ENCODE measurements at places on chromosomes 1 and 21. TPM values are rescaled to one million over a fixed set of nuclear protein-coding genes. Genes with fewer than 3 reads are reported as not detected.

The SGIP1 gene
- 11.1 TPM for total RNA-seq

The DMRTA2 gene
- 0.39 TPM for total RNA-seq

The TSACC gene
- total RNA-seq: not detected

The TMEM54 gene
- 85.3 TPM for total RNA-seq

The LDLRAD1 gene
- 3.4 TPM for total RNA-seq

The RPE65 gene
- total RNA-seq: not detected

The PTGER3 gene
- total RNA-seq: 2.4 TPM

The AMIGO1 gene
- 7.4 TPM for total RNA-seq

The FAM163A gene
- not detected for total RNA-seq

The NBPF12 gene
- total RNA-seq: 24.3 TPM

The DSCAM gene
- total RNA-seq: not detected

The PODN gene
- 50.9 TPM for total RNA-seq

The TRAPPC3 gene
- total RNA-seq: 66.4 TPM

The RASAL2 gene
- total RNA-seq: 59.0 TPM

GRCh38 chr1:163144418-163144817 is 58.3 kb downstream of the RGS5 start:
- no peaks in the 10 kb centered on the region for H3K4me1 ChIP-seq
- H3K36me3 ChIP-seq: no peaks in the 10 kb centered on the region
- H3K27me3 ChIP-seq: no peaks in the 10 kb centered on the region
- no peak overlapping the region for H3K4me3 ChIP-seq

DNA sequence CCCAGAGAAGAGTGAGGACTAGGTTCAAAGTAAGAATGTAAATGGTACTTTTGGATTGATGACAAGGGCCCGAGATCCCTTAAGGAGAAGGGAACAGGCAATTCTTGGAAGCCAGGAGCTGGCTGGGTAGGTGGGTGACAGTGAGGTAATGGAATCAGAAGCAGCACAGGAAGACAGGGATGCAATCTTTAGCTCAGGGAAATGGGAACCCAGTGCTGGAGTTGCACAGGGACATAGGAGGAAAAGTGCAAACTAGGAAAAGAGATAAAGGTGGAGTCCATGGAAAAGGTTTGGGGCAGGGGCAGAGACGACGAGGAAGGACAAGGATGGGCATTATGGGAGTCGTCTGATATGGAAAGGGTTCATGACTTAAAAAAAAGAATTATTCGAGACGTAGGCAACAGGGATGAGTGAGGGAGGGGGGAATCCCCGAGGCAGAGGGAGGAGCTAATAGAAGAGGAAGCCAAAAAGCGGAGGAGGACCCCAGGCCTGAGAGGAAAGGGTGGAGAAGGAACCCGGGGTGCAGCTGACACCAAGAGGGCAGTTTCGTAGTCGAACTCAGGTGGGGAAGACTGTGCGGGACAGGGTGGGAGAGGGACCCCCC is 495 bp downstream of the PI4KB start:
- H3K27ac ChIP-seq: peak overlapping the region; percentile 93
- H3K4me3 ChIP-seq: peak overlapping the region; percentile 77
- H3K27me3 ChIP-seq: no peaks in the 10 kb centered on the region

GRCh38 chr1:224489534-224490365 is 55.2 kb upstream of the WDR26 start:
- H3K4me1 ChIP-seq: peaks cover 5% of the 10 kb centered on the region
- H3K36me3 ChIP-seq: no peaks in the 10 kb centered on the region
- H3K27me3 ChIP-seq: no peaks in the 10 kb centered on the region
- H3K4me3 ChIP-seq: no peak overlapping the region
- H3K27ac ChIP-seq: no peak overlapping the region

- no peak overlapping the region for H3K4me3 ChIP-seq
- no peaks in the 10 kb centered on the region for H3K36me3 ChIP-seq
- H3K27me3 ChIP-seq: no peaks in the 10 kb centered on the region
These were observed 163.5 kb upstream of the RUNX1 start for GRCh38 chr21:35212393-35213127.

DNA sequence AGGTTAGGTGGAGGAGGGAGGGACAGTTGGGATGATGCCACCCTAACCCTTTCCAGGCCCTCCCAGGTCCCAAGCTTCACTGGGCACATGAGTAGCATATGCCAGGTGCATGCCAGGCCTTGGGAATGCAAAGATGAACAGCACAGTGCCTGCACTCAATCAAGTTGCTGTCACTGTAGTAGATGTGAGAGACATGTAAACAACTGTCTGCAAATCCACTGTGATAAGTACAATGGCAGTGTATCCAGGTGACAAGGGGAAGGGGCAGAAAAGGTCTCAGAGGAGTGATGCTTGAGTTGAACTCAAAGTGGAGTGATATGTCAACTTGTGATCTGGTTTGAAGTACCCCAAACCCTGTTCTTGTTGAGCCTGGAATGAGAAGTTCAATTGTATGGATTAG is 49.5 kb upstream of the LRRN2 start:
- no peak overlapping the region for H3K27ac ChIP-seq
- H3K36me3 ChIP-seq: no peaks in the 10 kb centered on the region
- H3K4me3 ChIP-seq: no peak overlapping the region
- DNase-seq: no peak

DNA sequence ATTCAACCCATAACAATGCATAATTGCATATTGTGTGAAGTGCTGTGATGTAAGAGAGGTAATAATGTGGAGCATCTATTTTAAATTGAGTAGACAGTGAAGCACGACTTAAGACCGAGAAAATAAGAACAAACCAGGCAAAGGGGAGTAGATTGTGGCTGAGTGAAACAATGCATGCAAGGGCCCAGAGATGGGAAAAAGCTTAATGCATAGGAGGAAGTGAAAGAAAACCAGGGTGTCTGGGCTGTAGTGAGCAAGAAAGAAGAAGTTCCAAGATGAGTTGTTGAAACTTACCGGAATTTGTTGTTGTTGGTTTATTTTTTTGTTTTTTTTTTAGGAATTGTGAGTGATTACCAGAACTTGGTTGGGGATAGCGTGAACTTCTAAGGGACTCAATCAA is 104.7 kb downstream of the SNX7 start:
- no peak for DNase-seq
- no peak overlapping the region for H3K27ac ChIP-seq
- H3K4me3 ChIP-seq: no peak overlapping the region

DNA sequence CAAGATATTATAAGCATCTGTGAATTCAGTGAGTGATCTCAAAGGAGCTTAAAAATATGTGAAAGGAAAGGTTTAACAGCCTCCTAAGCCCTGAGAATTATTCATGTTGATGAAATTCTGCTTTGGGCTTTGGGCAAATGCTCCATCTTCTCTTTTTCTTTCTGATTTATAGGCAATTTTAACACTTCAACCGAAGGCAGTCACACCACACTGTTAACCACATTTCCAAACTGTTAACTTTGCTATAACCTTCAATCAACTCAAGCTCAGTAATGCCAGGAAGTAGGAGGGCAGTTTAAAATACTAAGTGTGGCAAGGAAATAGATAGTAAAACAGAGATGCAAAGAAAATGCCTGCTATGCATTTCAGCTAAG is 54.4 kb upstream of the NEK7 start:
- no peaks in the 10 kb centered on the region for H3K4me1 ChIP-seq
- H3K27me3 ChIP-seq: no peaks in the 10 kb centered on the region
- DNase-seq: no peak
- no peak overlapping the region for H3K27ac ChIP-seq

DNA sequence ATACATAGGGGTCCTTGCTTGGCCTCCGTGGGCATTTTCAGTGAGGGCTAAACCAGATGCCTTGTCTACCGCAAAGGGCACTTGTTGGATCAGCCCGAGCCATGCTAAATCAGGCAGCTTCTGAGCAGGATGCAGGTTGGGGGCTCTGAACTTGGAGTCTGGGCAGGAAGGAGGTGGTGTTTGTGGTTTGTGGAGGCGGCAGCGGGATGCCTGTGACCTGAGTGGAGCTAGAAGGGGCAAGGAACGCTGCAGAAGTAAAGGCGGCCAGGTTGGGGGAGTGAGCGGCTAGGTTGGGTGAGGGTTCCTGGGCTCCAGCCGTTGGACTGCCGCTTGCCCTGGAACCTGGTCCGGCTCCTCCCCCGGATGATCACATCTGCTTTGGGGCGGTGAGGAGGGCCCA is 183.9 kb downstream of the CAMTA1 start:
- H3K36me3 ChIP-seq: no peaks in the 10 kb centered on the region
- no peaks in the 10 kb centered on the region for H3K4me1 ChIP-seq

GRCh38 chr1:200795156-200795555 is 56.5 kb downstream of the CAMSAP2 start:
- DNase-seq: no peak
- H3K27ac ChIP-seq: no peak overlapping the region
- H3K4me3 ChIP-seq: no peak overlapping the region
- no peaks in the 10 kb centered on the region for H3K27me3 ChIP-seq

DNA sequence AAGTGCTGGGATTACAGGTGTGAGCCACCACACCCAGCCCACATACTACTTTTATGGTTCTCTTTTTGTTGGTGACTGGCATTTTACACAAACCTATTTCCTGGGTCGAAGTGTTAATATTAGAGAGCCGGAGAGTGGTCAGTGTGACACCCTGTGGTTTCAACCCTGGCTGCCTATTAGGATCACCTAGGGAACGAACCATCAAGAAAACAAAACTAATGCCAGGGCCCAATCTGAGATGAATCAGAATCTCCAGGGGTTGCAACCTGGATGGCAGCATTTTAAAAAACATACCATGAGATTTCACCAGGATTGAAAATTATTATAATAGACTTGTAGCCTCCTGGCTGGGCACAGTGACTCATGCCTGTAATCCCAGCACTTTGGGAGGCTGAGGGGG is 6.1 kb downstream of the MRPS21 start:
- no peak for DNase-seq
- no peaks in the 10 kb centered on the region for H3K27me3 ChIP-seq
- peaks cover under 1% of the 10 kb centered on the region for H3K4me1 ChIP-seq
- peaks cover 5% of the 10 kb centered on the region for H3K36me3 ChIP-seq

DNA sequence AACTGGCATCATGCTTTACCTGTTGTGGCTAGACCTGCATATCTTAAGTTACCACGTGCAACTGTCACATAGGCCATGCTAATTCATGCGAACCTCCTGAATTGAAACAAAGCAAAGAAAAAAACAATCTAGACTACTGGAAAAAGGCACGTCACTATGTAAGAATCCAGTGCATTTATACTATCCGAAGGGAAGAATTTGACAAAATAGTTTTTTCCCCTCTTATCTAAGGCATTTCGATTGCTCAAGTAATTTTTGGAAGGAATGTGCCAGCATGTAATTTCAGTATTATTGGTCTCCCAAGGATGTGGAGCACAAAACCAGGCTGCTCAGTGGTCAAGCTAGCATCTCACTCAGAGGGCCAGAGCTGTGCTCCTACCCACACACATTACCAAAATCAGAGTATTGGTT is 31.5 kb upstream of the C1orf198 start:
- no peak overlapping the region for H3K4me3 ChIP-seq
- peaks cover 7% of the 10 kb centered on the region for H3K4me1 ChIP-seq
- DNase-seq: no peak
- H3K36me3 ChIP-seq: peaks cover 3% of the 10 kb centered on the region

GRCh38 chr1:233993651-233994050 is 89.2 kb downstream of the SLC35F3 start:
- no peak overlapping the region for H3K27ac ChIP-seq
- no peaks in the 10 kb centered on the region for H3K27me3 ChIP-seq
- no peaks in the 10 kb centered on the region for H3K36me3 ChIP-seq
- no peaks in the 10 kb centered on the region for H3K4me1 ChIP-seq

GRCh38 chr21:14526836-14527695 is 19.0 kb downstream of the SAMSN1 start:
- H3K36me3 ChIP-seq: no peaks in the 10 kb centered on the region
- DNase-seq: no peak
- H3K27ac ChIP-seq: no peak overlapping the region
- H3K4me1 ChIP-seq: peaks cover 2% of the 10 kb centered on the region

DNA sequence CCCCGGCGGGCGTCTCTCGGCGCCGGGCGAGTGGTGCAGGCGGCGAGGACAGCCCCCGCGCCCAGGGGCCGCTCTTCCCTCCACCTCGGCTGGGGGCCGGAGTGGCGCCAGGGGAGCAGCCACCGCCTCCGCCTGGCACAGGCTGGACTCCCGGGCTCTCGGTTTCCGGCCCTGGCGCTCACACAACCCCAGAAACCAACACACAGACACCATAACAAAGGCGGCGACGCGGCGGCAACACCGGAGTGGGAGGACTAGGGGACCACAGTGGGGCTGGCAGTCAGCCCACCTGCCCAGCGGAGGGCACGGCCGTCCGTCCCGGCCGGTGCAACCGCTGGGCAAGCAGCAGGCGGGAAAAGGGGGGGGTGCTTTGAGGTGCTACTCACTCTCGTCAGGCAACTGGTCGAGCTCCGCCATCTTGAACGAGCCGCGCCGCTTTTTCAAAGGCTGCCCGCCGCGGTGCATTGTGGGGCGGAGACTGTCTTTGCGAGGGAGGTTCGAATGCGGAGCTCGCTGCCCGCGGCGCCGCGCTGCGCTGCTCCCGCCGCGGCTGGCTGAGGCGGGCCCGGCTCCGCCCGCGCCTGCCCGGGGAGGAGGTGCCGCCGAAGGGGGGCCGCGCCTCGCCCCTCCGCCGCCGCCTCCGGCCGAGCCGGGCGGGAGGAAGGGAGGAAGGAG is at the start of gene LIN9:
LIN9 (minus strand) TSS at position 442 of the 675 bp plus-strand sequence; CDS start at position 417, 25 bp downstream.
- H3K27me3 ChIP-seq: no peaks in the 10 kb centered on the region
- H3K36me3 ChIP-seq: no peaks in the 10 kb centered on the region
- peak within 1 kb of the TSS; percentile 87 for H3K4me3 ChIP-seq
- peak; percentile 97 for DNase-seq

DNA sequence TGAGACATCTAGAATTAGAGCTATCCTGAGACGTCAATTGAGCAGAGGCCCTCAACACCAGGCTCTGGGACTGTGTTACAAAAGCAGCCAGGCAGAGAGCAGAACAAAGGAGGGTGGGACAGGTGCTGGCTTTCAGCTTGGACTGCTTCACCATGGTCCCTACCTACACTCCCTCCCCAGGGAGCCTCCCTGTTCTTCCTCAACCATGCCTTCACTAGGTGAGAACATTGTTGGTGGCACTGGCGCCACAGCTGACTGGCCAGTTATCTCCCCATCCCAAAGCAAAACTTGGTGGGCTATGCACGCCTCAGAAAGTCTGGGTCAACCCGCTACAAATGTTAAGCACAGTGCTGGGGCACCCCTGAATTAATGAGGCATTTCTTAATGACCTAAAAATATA is 87.8 kb downstream of the NMNAT2 start:
- H3K4me3 ChIP-seq: no peak overlapping the region
- no peak for DNase-seq
- H3K27me3 ChIP-seq: no peaks in the 10 kb centered on the region
- no peaks in the 10 kb centered on the region for H3K36me3 ChIP-seq
- no peak overlapping the region for H3K27ac ChIP-seq

All from upper lobe of left lung (tissue), 6 donors.